ENCODE measurements at places on chromosomes 12 and 14.

GRCh38 chr12:55723516-55724225 is 3.5 kb downstream of the RDH5 start:
- no peak overlapping the region for H3K4me3 ChIP-seq
- H3K36me3 ChIP-seq = peaks cover 71% of the 10 kb centered on the region
- peak overlapping the region; percentile 0 for H3K27ac ChIP-seq
- no peaks in the 10 kb centered on the region for H3K27me3 ChIP-seq

GRCh38 chr12:62123721-62124203 is 136.4 kb upstream of the USP15 start:
- no peaks in the 10 kb centered on the region for H3K4me1 ChIP-seq
- H3K27me3 ChIP-seq = no peaks in the 10 kb centered on the region
- H3K4me3 ChIP-seq = no peak overlapping the region
- H3K36me3 ChIP-seq = no peaks in the 10 kb centered on the region
- no peak overlapping the region for H3K27ac ChIP-seq

GRCh38 chr12:126430921-126431320 is 1365.7 kb downstream of the AACS start:
- H3K4me3 ChIP-seq = no peak overlapping the region
- H3K27ac ChIP-seq = no peak overlapping the region
- H3K4me1 ChIP-seq = peaks cover 5% of the 10 kb centered on the region
- H3K36me3 ChIP-seq = no peaks in the 10 kb centered on the region

DNA sequence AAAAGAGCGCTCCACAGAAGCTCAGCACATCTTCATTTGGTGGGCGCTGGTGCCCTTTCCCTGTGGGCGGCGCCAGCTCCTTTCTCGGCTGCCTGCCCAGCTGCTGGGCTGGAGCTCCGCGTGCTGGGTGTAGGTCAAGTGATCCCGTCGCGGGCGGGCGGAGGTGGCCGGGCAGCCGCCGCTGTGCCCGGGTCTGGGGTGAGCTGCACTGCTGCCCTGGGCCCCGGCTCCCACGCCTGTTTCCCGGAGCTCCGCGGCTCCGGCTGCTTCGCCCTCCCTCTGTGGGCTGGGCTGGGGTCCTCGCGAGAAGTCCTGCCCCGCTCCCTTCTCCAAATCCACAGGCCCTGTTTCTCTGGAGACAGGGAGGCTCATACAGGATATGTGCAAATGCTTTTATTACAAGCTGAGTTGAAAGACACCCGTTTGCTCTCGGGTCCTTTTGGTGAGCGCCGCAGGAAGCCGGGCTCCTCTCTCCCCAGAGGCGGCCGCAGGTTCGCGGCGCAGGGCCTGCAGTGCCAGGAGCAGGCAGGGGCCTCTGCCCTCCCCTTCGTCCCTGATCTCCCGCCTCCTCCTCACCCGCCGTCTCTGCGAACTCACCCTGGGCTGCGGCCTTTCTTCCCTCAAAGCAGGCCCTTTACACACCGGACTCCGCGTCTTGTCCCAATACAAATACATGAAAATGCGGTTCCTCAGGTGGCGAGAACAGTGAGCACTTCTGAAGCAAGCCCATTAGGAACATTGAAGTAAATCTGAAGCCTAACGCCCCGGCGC is 67.8 kb upstream of the CAPRIN2 start:
- peak overlapping the region; percentile 81 for H3K27ac ChIP-seq
- H3K36me3 ChIP-seq = no peaks in the 10 kb centered on the region
- peak; percentile 84 for DNase-seq
- H3K27me3 ChIP-seq = peaks cover 17% of the 10 kb centered on the region
- H3K4me3 ChIP-seq = peak overlapping the region; percentile 58

GRCh38 chr12:30012816-30013450 is 229.2 kb upstream of the TMTC1 start:
- no peak for DNase-seq
- H3K36me3 ChIP-seq = no peaks in the 10 kb centered on the region
- no peaks in the 10 kb centered on the region for H3K4me1 ChIP-seq
- H3K4me3 ChIP-seq = no peak overlapping the region

DNA sequence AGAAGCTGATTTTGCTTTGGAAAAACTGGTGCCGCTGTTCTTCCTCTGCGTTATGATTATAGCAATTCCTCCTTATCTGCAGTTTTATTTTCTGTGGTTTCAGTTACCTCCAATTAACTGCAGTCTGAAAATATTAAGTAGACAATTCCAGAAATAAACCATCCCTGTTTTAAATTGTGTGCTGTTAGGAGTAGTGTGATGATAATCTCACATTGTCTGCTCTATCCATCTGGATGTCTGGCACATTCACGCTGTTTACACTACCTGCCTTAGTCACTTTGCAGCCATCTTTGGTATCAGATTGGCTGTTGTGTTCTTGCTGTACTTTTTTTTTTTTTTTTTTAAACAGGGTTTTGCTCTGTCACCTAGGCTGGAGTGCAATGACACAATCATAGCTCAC is 141.0 kb downstream of the GRIP1 start:
- no peak overlapping the region for H3K27ac ChIP-seq
- no peak for DNase-seq
- H3K27me3 ChIP-seq = no peaks in the 10 kb centered on the region

DNA sequence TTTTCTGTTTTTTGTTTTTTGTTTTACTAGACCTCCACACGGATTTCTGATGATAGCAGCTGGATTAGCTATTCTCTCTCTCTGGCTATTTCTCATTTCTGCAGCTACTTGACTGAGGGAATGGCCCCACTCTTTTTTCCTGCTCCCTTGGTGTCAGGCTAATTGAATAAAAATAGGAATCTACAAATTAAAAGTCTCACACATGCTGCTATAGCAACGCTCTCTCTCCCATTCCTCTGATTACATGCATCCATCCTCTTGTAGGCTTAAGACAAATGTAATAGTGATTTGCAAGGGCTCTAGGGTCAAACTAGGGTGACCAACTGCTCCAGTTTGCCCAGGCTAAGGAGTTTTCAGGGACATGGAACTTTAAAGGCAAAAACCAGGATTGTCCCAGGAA is 221.8 kb downstream of the PHLDA1 start:
- no peak overlapping the region for H3K27ac ChIP-seq
- peaks cover 13% of the 10 kb centered on the region for H3K4me1 ChIP-seq
- H3K36me3 ChIP-seq = no peaks in the 10 kb centered on the region
- H3K27me3 ChIP-seq = no peaks in the 10 kb centered on the region
- no peak overlapping the region for H3K4me3 ChIP-seq

DNA sequence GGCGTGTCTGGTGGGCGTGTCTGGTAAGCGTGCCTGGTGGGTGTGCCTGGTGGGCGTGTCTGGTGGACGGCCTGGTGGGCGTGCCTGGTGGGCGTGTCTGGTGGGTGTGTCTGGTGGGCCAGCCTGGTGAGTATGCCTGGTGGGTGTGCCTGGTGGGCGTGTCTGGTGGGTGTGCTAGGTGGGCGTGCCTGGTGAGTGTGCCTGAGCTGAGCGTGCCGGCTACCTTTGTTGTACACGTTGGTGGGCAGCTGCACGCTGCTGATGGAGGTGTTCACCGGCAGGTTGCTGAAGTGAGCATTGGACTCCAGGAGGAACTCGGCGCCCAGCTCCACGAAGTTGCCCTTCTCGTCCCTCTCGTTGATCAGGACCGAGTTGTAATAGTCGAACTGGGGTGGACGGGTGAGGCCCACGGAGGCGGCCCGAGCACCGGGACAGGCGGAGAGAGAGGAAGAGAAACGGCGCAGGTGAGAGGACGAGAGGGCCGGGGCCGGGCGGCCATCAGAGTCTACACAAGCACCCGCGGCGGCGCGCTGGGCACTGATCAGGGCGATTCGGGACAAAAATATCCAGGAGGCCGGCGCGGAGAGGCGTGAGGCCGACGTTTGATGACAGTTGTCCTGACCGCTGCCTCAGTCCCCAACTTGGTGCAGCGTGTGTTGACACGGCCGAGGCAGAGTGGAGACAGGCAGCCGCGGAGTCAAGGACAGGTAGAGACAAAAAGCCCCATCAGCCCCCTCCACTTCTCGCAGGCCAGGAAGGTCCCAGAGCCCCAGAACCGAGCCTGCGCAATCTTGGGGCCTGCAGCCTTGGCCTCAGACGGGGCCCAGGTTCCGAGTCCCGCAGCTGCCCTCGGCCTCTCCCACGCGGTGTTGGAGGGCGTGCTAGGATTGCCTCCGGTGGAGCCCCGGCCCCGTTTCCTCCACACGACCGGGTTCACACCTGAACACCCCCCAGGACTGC is 10.5 kb downstream of the CACNA2D4 start:
- H3K27me3 ChIP-seq = peaks cover 10% of the 10 kb centered on the region
- no peak overlapping the region for H3K4me3 ChIP-seq
- no peaks in the 10 kb centered on the region for H3K36me3 ChIP-seq
- peaks cover 19% of the 10 kb centered on the region for H3K4me1 ChIP-seq
- no peak overlapping the region for H3K27ac ChIP-seq

DNA sequence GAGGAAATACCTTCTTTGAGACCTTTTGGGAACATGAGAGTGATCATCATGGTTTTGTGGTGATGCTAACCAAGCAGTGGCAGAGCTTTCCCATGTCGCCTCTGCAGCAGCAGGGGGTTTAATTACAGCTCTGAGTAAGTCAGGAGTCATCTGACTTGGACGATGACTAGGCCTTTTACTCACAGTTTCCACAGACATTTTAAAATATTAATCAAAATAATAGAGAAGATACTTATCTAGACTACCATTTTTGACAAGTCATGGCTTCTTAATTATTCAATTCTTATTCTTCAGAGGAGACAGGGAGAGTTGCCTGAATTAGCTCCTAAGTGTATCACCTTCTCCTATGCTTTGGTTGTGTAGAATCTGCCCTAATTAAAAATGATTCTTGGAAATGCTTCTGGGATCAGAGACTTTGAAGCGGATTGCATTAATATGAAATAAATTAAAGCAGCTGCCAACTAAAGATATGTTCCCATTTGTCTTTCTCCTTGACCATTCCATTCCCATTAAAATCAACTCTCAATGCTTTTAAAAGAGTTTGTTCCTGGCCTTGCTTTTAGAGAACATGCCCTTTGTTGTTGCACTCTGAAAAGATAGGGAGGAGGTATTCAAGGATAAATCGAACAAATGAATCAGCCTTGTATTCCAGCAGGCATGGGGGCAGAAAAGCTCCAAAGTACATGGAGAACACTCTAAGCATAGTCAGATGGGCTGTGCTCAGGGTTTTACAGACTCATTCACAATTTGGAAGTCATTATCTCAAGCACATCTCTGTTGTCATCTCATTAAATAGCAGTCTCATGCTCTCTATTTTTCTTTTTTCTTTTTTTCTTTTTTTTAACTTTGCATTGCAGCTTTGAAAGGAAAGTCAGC is 7.7 kb upstream of the IFNG-AS1 start:
- H3K27me3 ChIP-seq = no peaks in the 10 kb centered on the region
- no peak for DNase-seq
- no peak overlapping the region for H3K4me3 ChIP-seq
- no peaks in the 10 kb centered on the region for H3K36me3 ChIP-seq
- no peak overlapping the region for H3K27ac ChIP-seq

GRCh38 chr12:70120970-70121369 is 122.3 kb upstream of the CNOT2 start:
- no peaks in the 10 kb centered on the region for H3K36me3 ChIP-seq
- H3K4me1 ChIP-seq = no peaks in the 10 kb centered on the region
- no peaks in the 10 kb centered on the region for H3K27me3 ChIP-seq

- no peaks in the 10 kb centered on the region for H3K27me3 ChIP-seq
- H3K36me3 ChIP-seq = no peaks in the 10 kb centered on the region
- no peak for DNase-seq
- H3K4me1 ChIP-seq = no peaks in the 10 kb centered on the region
Observed at GRCh38 chr14:56145965-56146364, 27.8 kb downstream of the PELI2 start.

- H3K4me1 ChIP-seq = no peaks in the 10 kb centered on the region
- no peak overlapping the region for H3K27ac ChIP-seq
- no peak for DNase-seq
Observed at GRCh38 chr12:51156245-51156765, 16.6 kb downstream of the TFCP2 start.

DNA sequence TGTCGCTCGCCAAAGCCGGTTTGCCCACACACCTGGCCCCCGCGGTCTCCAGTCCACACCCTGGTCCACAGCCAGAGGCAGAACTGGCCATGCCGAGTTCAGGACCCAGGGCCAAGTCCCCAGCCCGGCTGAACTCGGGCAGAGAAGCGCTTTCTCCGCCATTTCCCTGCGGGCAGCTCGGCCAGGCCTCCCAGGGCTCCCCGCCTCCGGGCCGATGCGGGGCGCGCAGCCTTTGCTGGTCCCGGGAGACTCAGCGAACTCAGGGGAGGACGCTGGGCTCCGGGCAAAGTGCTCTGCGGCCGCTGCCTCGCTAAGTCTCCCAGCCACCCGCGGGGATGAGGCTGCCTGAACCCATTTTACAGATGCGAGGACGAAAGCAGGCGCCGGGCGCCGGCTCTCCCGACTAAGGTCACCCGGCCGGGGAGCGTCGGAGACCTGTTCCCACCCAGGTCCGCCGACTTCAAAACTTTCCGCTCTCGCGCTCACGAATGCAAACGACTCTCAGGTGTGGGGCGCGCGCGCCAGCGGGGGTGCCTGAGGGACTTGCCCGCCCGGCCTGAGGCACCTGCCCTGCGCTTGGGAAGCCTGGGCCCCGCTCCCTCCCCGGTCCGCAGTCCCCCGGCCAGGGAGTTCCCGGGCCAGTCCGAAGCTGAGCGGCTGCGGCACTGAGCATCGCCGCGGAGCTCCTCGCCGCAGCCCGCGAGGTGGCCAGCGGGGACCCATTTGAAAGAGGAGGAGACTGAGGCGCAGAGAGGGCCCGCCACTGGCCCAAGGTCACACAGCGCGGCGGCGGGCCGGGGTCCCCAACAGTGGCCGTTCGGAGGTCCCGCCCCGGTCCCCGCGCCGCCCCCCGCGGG is 627 bp downstream of the TESC start:
- peak; percentile 13 for DNase-seq
- H3K36me3 ChIP-seq = no peaks in the 10 kb centered on the region
- peaks cover 13% of the 10 kb centered on the region for H3K4me1 ChIP-seq
- no peak overlapping the region for H3K27ac ChIP-seq
- H3K27me3 ChIP-seq = peaks cover 80% of the 10 kb centered on the region
- peak overlapping the region; percentile 43 for H3K4me3 ChIP-seq
